ENCODE measurements at places on chromosomes 3 and 15.

GRCh38 chr3:98013411-98014267, 21.5 kb downstream of the GABRR3 start:
- peak; percentile 48 for DNase-seq

DNA sequence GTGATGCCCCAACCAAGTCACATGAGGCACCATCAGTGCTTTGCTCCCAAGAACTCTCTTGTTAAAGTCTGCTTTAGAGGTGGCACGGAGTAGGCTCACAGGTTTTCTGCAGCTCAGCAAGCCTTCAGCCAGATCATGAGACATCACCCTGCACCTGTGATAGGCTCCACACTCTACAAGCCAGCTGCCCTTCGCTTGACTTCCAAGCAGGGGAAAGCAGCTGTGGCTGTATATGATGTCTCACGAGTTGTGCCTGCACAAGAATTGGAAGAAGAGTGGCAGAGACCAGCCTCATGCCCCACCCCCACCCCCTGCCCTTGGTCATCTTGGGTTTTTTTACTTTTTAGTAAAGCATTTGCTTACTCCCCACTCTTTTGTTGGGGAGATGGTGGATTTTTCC, 22.5 kb downstream of the MRPS11 start:
- DNase-seq: no peak

DNA sequence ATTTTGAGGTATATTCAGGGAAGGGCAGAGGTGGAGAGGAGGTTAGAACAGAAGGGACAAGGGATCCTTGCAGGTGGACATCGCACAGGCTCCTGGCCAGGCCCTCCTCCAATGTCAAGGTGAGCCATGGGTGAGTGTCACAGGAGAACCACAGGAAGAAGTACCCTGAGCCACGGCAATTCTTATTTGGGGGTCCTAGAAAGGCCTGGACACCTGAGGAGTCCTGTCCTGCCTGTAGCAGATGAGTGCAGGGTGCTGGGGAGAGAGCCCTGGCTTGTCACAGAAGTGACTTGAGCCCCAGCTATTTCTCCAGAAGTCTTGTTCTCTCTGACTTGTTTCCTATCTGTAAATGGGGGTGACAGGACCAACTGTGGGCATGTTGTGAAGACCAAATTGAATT, 4.3 kb downstream of the SLC6A20 start:
- no peak for DNase-seq

DNA sequence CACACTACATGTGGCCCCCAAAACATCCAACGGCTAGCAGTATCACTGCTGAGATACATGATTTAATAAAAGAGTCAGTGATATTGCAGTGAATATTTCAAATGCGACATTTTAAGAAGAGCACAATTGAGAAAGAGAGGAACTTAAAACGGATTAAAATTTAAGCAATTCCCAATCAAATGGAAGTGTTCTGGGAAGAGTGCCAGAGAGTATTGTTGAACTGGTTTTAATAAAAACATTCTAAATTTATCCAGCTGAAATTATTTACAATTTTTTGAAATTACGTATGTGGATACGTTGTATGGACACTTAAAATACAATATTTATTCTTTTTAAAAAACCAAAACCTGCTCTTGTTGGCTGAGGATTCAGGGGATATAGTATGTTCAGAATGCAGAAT, 117.7 kb downstream of the C3orf38 start:
- no peak for DNase-seq

DNA sequence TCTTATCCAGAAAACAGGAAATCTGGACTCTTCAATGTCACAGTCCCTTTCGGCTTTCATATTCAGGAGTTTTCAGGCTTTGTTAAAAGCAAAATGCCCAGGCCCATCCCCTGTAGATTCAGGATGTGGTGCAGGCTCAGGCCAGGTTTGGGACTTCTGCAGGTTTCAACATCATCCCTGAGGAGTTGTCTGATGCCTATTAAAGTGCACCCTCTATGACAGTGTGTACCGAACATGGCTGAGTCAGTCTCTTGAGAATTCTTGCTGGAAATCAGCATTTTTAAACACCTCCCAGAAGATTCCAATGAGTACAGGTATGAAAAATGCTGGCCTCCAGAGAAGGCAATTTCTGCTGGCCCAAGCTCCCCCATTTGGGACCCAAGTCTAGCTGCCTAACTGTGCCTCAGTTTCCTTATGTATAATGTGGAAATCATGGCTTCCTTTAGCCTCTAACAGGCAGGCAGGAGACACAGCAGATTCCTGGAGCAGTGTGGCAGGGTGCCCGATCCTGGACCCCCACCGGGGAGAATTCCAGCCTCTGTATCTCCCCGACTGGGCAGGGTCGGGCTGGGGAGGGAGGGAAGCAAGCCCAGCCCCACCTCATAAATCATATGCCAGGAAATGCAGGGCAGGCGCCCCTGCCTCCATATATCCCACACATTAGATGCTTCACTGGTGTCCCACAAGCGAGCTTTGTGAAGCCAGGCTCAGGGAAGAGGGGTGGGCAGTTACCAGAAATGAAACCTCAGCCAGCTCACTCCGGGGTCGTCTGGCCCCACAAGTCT, 44.4 kb upstream of the SLC6A11 start:
- DNase-seq: no peak

DNA sequence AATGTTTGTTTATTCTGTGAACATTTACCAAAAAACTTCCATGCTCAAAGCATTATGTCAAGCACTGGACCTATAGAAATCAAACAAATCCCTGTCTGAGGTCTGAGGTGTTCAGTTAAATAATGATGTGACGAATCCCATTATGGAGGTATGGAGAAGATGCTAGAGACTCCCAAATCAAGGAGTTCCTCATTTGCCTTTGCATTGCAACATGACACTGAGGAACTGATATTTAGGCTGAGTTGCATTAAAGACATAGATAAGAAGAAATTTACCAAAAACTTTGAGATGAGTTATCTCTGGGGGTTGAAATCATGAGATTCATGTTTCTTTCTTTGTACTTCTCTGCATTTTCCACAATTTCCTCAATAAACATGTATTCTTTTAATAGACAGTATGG, 16.0 kb downstream of the CD200 start:
- no peak for DNase-seq

DNA sequence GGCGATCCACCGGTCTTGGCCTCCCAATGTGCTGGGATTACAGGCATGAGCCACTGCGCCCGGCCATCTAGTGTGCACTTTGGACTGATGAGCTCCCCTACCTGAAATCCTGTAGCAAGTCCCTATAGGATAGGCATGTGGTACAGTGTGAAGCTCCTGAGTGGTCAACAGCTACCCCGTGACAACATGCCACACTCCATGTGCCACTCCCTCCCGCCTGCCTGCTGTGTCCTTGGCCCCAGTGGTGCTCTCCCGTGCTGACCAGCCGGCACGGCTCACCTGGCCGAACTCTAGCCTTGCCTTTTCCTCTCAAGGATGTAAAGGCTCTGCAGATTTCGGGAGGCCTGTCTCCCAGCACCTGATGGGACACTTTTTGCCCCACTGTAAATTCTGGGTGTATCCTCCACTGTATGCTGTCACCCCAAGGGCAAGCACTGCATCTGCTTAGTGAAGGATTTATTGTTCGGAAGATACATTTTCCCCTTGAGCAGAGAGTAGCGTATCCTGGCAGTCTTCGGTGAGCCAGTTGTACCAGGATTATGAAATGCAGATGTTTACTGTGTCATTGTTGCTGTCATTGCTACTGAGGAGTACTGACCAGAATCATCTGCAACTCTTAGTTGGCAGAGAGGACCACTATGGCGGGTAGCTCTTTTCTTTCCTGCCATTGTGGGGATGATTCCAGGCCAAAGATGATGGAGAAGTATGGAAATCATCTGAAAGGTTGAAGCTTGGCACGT, 64.7 kb downstream of the IGF1R start:
- DNase-seq: no peak

DNA sequence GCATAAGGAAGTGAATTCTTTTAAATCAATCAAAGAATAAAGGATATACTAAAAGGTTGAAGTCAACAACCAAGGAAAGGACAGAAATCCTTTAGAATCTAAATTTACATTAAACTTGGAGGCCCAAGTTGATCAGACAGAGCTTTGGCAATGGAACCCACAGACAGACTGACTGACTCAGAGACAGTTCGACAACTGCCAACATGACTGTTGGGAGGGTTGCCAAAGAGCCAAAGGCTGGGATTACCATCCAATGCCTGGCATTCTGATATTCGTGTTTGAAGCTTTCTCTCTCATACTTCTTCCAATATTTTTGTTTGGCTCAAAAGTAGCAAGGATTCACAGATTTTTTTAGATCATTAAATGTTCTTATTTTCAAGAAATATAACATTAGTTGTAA, 406.1 kb downstream of the PLCL2 start:
- DNase-seq: peak; percentile 14

DNA sequence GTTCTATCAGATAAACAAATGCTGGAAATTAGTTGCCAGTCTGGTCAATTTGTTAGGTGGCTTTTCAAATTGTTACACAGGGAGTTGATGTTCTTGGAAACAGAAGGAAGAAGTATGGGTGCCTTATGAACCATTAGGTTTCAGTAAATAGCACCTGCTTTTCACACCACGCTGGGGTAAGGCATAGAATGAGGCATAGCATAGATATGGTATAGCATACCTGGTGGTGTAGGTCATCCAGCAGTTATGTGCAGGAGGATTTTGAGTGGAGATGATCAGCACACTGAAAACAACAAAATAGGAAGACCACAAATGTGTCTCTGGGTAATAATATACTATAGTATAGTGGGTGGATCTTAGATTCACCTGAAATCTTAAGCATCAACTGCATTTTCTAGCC, 121.4 kb downstream of the GMPS start:
- DNase-seq: no peak

- no peak for DNase-seq
Measured at GRCh38 chr15:47990821-47991220, 130.0 kb upstream of the SLC24A5 start.

GRCh38 chr3:72245183-72245811, 460.3 kb upstream of the PROK2 start:
- DNase-seq: no peak

DNA sequence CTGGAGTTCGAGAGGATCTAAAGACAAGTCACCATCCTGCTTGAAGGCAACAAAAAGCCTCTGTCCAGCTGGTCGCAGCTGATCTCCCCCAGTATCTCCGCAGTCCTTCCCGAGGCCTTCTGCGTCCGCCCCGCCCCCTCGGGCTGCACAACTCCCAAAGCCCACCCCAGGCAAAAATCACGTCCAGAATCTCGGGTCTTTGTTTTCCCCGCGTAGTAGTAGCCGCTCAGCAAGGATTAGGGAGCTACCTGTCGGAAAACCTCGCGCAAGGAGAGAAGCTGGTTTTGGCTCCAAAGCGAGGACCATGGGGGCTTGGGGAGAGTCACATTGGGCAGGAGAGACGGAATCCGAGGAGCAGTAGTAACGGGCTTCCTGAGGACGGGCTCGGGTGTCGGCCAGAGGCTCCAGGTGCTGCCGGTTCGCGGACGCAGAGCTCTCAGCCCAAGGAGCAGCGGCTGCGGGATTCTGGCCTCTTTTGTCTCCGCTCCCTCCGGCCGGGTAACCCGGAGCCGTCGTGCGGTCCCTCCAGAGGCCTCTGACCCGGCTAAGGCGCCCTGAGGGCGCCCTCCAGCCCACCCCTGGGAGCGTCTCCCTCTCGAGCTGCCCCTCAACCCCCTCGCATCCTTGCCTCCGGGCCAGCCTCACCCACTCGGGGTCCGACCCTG, 401 bp downstream of the ZSCAN29 start:
- DNase-seq: peak; percentile 59

DNA sequence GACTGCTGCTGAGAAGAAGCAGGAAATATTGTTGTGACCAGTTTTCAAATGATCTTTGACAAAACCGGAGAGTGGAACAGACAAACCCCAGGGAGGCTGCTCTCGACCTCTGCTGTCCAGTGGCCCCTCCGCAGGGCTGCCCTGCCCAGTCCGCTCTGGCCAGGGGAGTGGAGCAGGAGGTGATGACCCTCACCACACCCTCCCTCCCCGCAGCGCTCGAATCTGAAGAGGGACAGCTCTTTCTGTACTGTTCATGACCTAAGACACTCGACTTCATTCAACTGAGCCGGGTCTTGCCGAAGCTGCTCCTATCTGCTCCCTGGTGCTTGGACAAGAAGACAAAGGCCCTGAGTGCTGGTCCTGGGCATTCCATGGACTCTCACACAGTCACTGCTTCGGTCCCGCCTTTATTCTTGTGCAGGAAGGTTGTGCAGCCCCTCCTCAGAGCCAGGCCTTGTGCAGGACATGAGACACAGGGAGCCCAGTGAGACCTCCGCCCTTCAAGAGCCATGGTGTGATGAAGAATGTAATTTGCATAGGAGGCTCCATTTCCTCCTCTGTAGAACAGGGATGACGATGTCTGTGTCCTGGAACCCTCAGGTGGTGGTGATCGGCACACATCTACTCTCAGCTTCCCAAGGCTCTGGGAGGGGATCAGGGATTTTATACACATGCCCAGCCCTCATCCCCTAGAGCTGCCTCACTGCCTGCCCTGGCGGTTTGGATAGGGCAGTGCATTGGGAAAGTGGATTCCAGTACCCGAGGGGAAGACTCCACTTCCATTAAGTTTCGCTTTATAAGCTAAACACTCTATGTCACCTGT, 97.1 kb upstream of the PRR20G start:
- no peak for DNase-seq

DNA sequence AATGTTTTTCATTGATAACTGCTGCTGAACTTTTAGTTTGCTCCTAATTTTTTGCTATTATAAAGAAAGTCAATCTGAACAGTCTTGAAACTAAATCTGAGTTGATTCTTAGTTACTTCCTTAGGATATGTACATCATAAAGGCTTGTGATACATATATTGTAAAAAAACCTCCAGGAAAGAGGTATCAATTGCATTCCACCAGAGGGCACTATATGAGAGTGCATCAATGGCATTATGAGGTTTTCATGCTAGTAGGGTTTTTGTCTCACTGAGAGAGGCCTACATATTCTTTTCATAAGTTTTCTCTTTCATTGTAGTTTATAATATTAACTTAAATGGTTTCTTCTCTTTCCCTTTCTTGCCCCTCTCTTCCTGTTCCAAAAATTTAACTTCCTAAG, 46.9 kb downstream of the PIK3R4 start:
- no peak for DNase-seq

GRCh38 chr3:135513106-135514059, 452.1 kb upstream of the PPP2R3A start:
- DNase-seq: no peak

DNA sequence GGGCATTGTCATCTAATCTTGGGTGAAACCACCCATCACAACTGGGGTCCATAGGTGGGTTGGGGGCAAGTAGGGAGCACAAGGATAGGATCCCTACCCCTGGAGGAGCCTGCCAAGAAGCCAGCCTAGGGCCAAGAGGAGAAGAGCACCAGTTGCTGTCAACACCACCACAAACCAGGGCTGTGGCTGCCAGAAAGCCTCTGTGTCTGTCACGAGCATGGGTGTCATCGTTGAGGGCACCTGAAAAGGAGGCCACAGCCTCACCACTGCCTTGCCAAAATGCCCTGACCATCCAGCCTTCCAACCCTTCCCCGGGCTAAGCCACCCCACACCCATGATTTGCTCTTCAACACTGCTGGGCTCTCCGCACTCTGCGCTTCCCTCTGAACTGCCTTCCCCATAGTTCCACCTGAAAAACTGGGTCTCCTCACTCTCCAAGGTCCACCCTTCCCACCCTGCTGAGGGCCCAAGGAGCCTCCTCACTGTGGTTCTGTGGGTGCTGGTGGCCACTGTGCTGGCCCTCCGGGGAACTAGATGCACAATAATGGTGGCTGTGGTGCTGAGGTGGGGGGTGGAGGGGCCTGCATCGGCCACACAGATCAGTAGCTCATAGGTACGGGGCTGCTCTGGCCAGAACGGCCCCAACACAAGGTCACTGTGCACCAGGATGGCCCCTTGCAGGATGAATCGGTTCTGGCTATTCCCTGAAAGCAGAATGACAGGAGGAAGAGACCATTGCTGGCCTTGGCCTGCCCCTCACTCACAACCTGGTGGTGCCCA, 6.2 kb upstream of the IP6K1 start:
- no peak for DNase-seq

All from adipocyte (in vitro differentiated cells).